Fibroblast of skin of scalp (primary cell): ENCODE measurements at places on chromosomes 7 and 10.

GRCh38 chr7:15352421-15353206, 209.2 kb downstream of the AGMO start:
- DNase-seq: no peak

DNA sequence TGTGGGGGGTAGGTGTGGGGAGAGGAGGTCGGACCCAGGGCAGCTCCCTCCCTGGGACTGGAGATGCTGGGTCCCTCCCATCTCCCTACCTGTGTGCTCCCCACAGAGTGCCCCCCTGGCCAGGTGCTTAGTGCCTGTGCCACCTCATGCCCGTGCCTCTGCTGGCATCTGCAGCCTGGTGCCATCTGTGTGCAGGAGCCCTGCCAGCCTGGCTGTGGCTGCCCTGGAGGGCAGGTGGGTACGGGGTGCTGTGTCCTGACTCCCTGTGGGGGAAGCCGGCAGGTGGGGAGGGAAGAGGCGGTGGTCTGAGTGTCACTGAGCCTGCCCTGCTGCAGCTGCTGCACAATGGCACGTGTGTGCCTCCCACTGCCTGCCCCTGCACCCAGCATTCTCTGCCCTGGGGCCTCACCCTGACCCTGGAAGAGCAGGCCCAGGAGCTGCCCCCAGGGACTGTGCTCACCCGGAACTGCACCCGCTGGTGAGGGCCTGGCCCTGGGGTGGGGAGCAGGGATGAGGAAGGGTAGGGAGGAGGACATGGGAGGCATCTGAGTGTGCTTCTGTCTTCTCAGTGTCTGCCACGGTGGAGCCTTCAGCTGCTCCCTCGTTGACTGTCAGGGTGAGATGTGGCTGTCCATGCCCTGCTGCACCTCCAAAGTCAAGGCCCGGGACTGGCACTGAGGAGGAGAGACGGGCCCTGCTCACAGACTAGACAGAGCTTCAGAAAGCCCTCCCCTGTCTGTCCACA, 11.7 kb upstream of the ZNF862 start:
- DNase-seq: no peak

DNA sequence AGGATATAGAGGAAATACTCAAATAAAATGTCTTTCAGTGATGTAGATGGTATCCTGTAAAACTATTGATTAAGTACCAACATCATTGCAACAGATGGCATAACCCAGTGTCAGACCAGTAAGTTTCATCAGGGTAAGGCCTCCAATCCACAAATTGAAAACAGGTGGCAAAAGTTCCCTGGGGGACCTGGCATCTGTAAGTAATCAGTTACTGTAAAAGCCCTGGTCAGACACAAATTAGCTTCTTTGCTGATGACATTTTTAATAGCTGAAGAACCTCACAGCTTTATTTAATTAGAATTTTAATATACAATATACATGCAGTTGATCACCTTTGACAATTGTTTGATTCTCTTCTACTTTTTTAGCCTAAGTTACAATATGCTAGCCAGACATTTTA, 152.5 kb downstream of the PLXDC2 start:
- peak; percentile 22 for DNase-seq

DNA sequence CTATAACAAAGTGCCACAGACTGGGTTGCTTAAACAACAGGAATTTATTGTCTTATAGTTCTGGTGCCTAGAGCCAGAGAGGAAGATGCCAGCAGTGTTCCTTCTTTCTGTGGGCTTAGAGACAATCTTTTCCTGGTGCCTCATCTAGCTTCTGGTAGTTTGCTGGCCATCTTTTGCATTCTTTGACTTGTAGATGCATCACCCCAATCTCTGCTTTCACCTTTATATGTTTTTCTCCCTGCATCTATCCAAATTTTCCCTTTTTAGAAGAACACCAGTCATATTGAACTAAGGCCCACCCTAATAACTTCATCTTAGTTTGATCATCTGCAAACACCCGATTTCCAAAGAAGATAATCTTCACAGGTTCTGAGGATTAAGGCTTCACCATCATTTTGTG, 66.8 kb downstream of the CDK1 start:
- no peak for DNase-seq

DNA sequence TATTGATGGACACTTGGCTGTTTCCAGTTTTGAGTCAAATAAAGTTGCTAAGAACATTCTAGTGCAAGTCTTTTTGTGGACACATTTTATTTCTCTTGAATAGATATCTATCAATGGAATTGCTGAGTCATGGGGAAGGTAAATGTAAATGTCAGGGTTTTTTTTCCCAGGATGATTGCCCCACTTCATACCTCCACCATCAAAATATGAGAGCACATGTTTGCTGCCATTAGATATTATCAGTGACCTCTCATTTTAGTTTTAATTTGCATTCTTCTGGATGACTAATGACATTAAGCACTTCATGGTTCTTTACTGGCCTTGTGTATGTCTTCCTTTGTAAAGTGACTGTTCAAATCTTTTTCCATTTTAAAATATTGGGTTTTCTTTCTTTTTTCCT, 45.7 kb downstream of the PAPSS2 start:
- DNase-seq: peak; percentile 50

- peak; percentile 86 for DNase-seq
Observed at GRCh38 chr10:33706191-33706590, 371.7 kb upstream of the NRP1 start.

DNA sequence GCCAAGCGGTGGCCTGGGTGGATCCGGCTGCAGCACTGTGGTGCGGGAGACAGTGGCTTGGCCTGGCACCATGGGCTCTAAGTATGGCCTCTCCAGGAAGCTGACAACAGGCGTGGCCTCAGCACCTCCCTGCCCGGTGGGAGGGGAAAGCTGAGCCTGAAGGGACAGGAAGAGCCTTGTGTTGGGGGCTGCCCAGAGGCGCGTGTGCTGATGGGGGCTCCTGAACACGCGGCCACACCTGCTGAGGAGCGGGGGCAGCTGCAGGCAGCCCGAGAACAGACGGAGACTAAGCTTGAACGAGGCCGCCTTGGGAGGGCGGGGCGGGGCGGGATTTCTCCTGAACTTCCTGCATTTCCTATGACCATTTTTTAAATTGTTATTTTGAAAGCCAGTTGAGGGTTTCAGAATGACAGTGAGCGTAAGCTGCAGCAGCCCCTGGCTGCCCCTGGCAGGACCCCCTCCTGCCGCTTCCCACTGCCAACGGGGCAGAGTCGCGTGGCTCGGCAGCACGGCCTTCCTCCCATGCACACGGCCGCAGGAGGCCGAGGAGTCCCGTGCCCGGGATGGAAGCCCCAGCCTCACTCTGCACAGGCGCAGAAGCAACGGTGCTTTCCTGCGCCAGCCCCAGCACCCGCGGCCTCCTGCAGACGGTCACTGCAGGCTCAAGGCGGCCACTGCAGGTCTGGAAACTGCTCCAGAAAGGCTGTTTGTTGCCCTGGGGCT, 43.2 kb downstream of the DPYSL4 start:
- DNase-seq: no peak

- DNase-seq: no peak
Observed at GRCh38 chr10:29473406-29474100, 161.2 kb downstream of the SVIL start.

- DNase-seq: no peak
Observed at GRCh38 chr7:44067064-44067951, 1.9 kb upstream of the PGAM2 start.

- DNase-seq: no peak
Observed at GRCh38 chr7:4725850-4726450, 43.9 kb downstream of the FOXK1 start.

GRCh38 chr7:129143724-129144094, 798 bp upstream of the TSPAN33 start:
- DNase-seq: no peak

DNA sequence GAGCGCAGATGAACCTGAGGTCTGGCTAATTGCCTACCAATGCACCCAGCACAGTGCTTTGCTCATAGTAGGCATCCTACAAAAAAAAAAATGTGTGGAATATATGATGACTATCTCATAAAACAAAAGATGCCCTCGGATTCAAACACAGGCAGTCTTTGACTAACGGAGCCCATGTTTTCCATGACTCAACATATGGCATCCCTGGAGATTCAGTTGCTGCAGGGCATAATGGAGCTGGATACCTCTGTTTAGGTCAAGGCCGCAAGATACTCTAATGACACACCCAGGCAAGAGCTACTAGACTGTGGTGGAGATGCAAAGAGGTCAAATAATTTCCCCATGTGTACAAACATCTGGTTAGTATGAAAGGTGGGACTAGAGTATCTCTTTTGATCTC, 16.3 kb downstream of the CUBN start:
- no peak for DNase-seq

GRCh38 chr7:72435366-72435765, 23.2 kb upstream of the CALN1 start:
- DNase-seq: peak; percentile 20

- no peak for DNase-seq
Observed at GRCh38 chr7:11616466-11616865, 215.5 kb downstream of the THSD7A start.

DNA sequence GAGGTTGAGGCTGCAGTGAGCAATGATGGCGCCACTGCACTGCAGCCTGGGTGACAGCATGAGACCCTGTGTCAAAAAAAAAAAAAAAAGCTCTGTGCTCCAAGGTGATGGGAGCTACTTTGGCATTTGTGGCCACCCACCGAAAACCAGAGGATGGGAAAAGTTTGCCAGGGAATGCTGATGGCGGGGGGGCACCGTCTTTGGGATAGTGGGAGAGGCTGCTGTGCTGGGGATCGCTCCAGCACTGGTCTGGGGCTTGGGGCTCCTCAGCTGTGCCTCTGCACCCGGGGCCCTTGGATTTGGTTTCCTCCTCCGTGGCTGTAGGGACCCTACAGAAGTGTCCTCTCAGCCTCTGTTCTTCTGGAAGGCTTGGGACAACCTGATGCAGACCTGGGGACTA, 11.7 kb upstream of the RAMP3 start:
- no peak for DNase-seq

DNA sequence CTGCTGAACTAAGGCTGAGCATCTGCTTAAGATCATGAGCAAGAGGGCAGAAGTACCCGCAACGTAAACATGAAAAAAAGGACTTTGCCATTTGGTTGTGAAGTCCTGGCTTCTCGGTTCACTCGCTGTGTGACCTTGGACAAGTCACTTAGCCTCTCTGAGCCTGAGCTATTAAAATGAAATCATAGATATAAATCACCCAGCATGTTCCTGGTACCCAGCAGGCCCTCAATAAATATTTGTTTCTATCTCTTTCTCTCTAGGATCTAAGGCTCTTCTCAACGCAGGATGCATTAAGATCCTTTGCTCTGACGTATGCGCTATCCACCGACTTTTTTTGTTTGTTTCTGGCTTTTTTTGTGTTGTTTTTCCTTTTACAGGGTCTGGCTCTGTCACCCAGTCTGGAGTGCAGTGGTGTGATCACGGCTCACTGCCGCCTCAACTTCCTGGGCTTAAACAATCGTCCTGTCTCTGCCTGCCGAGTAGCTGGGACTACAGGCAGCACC, 6.7 kb downstream of the HIP1 start:
- no peak for DNase-seq

DNA sequence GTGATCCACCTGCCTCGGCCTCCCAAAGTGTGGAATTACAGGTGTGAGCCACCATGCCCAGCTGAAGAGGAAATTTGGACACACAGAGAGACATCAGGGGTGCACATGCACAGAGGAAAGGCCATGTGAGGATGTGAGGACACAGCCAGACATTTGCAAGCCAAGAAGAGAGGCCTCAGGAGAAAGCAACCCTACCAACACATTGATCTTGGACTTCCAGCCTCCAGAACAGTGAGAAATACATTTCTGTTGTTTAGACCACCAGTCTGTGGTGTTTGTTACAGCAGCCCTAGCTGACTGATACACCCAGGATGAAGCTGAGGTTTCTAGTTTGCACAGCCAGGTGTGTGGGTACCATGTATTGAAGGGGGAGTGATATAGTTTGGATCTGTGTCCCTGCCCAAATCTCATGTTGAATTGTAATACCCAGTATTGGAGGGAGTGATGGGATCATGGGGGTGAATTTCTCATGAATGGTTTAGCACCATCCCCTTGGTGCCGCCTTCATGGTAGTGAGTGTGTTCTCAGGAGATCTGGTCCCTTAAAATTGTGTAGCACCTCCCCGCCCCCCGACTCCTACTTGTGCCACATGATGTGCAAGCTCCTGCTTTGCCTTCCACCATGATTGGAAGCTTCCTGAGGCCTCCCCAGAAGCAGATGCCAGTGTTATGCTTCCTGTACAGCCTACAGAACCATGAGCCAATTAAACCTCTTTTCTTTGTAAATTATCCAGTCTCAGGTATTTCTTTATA, 64.7 kb upstream of the DUSP5 start:
- DNase-seq: no peak

GRCh38 chr10:48800007-48800675, 115.5 kb downstream of the WDFY4 start:
- no peak for DNase-seq

- no peak for DNase-seq
Observed at GRCh38 chr7:22842973-22843372, 20.3 kb upstream of the TOMM7 start.

DNA sequence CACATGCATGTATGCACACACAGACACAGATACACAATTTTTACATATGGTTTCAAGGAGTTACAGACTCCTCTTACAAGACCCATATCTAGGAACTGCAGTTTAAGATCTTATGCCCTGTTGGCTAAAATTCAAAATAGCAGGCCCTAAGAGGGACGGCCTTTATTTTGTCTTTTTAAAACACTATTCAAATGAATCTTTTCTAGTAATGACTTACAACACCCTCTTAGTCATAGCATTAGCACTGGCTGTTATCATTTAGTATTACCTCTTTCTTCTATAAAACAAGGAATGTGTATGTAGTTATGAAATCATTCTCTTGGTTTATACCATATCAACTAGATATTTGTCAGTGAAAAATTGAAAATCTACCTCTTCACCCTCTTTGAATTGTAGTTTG, 15.3 kb downstream of the PAPSS2 start:
- DNase-seq: peak; percentile 44

- peak; percentile 60 for DNase-seq
Observed at GRCh38 chr7:69670701-69671100, 72.4 kb downstream of the AUTS2 start.

DNA sequence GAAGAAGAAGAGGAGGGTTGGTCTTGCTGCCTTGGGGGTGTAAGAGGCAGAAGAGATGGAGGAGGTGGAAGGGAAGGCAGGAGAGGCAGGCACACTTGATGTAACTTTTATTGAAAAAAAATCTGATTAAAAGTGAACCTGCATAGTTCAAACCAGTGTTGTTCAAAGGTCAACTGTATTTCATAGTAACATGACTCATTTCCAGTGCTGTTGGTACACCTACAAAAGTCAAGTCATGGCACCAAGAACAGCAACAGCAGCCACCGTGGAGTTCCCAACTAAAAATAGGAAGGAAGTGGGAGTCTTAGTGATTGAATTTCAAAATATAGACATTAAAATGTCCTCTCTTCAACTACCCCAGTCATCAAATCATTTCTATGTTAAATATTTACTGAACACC, 88.5 kb downstream of the CTNNA3 start:
- no peak for DNase-seq

- DNase-seq: no peak
Observed at GRCh38 chr10:71755179-71755879, 18.0 kb downstream of the VSIR start.

DNA sequence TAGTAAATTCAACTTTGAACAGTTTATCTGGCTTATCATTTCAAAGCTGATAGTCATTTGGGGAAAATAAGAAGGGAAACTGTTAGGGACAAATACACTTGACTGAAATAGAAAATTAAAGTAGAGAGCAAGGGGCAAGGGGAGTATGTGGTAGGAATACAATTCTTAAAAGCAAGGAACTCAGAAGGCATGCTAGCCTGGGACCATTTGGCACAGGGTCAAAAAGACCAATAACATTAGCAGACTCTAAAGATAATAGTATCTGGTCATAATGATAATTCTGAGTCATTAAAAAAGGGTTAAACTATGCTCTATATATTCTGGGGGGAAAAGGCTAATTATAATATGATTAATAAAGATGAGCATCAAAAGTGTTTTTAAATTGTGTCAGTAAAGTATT, 112.2 kb downstream of the CNOT4 start:
- DNase-seq: no peak
